ENCODE measurements at places on chromosomes 1 and 21. TPM values are rescaled to one million over a fixed set of nuclear protein-coding genes. Genes with fewer than 3 reads are reported as not detected.

The CRYAA gene
- not detected for total RNA-seq

The HSPB7 gene
- total RNA-seq, result not detected

The ENAH gene
- 0.29 TPM for total RNA-seq

The TNFRSF18 gene
- 1.6 TPM for total RNA-seq

The ZSCAN20 gene
- 3.5 TPM for total RNA-seq
